Stimulated activated CD4-positive, alpha-beta T cell treated with anti-CD3 and anti-CD28 coated beads, Interleukin-1b, Interleukin-23, amount 100 ng/mL, for 24 hours (primary cell): ENCODE measurements at places on chromosomes 3 and 15.

- no peak for DNase-seq
Measured at GRCh38 chr3:144011251-144011799, 39.7 kb downstream of the DIPK2A start.

DNA sequence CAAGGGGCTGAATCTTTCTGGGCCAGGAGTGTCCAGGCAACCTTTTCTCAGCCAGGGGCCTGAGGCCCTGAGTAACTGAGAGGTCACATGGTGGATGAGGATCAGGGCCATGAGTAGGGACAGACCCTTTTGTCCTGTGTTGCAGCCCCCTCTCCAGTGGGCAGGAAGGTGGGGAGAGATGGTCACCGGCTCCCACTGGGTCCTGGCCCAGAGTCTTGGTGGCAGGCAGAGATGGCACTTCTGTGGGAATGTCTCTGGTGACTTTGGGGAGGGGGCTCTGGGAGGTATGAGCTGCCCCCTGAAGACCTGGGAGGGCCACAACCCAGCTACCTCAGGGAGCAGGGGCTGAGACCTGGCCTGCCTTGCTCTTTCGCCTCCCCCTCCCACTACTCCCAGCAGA lies 6.8 kb downstream of the ESYT3 start:
- no peak for DNase-seq

- no peak for DNase-seq
Measured at GRCh38 chr3:156705761-156706616, 31.6 kb downstream of the TIPARP start.

DNA sequence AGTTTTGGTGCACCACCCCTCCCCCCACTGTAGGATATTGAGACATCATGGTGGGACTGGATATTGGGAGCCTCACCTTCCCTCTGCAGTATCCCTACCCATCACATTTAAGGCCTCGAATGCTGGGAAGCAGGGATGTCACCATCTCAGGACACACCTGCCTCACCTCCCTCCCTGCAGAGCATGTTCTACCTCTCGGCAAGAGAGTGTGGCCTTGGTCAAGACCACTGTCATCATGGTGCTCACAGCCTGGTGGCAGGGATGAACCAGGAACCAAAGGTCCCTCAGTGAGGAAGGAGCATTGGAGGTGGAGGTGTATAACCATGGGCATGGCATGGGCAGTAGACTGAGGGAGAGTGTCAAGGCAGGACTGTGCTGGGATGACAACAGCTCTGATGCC lies 104.8 kb downstream of the CORO2B start:
- no peak for DNase-seq

GRCh38 chr3:189144645-189145044 lies 27.1 kb upstream of the TPRG1 start:
- DNase-seq: no peak

DNA sequence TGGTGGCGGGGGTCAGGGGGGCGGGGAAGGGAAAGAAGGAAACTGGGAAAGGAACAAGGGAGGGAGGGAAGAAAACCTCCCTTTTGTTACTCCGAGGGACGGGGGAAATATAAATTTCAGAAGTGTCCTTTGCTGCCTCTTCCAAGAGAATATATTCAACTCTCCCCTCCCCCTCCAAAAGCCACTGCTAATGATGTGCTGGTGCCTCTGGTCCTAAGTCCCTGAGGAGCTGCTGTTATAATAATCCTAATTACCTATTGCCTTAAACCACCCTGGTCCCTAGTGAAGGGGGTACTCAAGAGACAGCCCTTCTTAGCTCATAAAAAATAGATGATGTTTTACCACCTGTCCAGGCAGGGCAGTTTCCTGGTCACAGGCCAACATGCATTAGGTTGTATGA lies 118.3 kb upstream of the TRIM42 start:
- DNase-seq: no peak

- DNase-seq: no peak
Measured at GRCh38 chr3:73271-73670, 123.3 kb upstream of the CHL1 start.

DNA sequence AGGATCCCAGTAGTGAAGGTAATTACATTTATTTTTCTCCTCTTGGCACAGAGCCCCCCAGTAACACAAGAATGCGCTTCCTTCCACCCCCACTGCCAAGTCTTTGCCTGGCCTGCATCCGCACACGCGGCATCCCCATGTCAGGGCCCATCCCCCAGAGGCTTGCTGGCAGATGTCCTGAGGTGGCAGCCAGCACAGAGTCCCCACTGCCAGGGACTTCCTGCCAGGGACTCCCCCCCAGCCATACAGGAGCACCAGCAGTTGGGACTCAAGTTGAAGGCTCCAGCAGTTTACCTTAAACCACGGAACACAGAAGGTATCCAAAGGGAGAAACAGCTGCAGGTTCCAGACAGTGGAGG lies 41.0 kb downstream of the MEGF11 start:
- DNase-seq: no peak

DNA sequence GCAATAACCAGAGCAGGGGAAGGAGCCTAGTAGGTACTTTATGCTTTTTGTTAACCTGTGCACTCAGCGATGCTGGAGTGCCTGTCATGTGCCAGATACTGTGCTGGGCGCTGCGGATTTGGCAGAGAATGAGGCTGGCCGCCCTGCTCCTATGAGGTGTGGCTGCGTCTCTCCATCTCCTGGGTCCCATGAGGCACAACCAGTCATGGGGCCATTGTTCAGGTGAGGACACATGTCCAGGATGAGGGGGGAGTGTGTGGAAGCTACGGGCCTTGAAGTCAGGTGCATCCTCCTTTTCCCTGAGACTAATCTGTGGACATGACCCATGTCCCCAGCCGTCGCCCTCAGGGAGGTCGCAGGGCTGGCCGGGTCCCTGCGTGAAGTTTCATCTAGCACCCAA lies 963 bp upstream of the TXNRD3 start:
- DNase-seq: no peak

- no peak for DNase-seq
Measured at GRCh38 chr3:192434186-192434585, 293.2 kb downstream of the FGF12 start.
